ENCODE measurements at places on chromosomes 7 and 10.

- DNase-seq: no peak
Observed at GRCh38 chr7:111732923-111733322, 170.6 kb upstream of the IMMP2L start.

- no peak for DNase-seq
Observed at GRCh38 chr10:62376071-62377025, 2.2 kb downstream of the ZNF365 start.

- peak; percentile 59 for DNase-seq
Observed at GRCh38 chr7:3087243-3087755, 43.6 kb upstream of the CARD11 start.

DNA sequence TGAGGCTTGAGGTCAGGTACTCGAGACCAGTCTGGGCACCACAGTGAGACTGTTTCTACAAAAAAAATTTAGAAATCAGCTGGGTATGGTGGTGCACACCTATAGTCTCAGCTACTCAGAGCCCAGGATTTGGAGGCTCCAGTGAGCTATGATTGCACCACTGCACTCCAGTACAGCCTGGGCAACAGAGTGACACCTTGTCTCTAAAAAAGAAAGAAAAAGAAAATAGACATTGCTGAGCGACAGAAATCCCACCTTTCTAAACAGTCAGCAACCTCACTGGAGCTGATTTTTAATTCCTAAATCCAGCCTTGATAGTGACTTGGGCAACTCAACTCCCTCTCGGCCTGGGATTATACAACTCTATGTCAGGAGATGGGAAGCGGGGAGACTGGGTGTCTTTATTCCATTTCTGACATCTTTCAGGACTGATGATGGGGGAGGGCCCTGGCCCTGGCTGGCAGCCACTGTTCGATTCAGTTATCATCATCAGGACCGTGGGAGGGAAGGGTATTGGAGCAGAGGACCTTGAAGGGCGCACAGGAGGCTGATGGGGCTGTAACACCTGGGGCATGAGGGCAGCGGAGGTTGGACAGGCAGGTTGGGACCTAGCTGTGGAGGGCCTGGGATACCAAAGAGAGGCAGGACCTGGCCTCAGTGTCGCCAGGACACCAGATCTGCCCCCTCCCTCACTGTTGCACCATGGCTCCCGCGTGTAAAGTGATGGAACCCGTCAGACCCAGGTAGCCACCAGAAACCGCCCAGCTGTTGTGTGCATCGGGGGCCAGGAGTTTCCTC is 14.7 kb downstream of the HSPB1 start:
- DNase-seq: no peak

GRCh38 chr10:1638889-1639419 is 98.4 kb downstream of the ADARB2 start:
- no peak for DNase-seq

DNA sequence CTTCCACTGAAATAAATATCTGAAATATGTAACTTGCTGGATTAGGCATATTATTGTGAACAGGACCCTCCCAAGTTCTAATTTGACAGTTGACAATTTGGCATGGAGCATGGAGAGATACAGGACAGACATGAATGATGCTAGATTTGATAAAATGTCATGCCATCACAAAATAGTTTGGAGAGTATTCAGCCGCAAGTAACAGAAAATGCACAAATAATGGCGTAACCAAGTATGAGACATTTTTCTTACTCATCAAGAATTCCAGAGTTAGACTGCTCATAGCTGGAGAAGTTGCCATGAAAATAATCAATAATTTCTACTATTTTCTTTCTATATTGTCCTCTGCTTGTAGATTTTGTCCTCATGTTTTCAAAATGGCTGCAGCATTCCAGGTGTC is 45.5 kb upstream of the GPAM start:
- DNase-seq: peak; percentile 50

GRCh38 chr10:120012131-120012400 is 119.5 kb downstream of the SEC23IP start:
- DNase-seq: no peak

DNA sequence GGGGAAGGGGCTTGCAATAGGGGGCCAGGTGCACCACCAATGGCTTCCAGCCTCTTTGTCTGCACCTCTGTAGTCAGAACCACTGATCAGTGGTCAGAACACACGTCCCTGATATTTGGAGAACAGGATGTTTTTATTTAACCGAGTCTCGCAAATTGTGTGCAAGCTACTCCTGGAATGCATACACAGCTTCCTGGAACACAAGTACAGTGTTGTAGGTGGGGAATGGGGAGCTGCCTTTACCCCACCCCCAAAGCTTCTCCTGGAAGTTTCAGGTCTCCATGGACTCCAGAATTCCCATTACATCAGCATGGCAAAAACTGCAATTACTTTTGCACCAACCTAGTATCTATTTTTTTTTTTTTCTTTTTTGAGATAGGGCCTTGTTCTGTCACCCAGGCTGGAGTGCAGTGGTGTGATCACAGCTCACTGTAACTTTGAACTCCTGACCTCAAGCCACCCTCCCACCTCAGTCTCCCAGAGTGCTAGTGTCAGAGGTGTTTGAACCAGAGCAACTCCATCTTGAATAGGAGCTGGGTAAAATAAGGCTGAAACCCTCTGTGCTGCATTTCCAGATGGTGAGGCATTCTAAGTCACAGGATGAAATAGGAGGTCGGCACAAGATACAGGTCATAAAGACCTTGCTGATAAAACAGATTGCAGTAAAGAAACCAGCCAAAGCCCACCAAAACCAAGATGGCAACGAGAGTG is 374.0 kb downstream of the CALN1 start:
- DNase-seq: no peak

DNA sequence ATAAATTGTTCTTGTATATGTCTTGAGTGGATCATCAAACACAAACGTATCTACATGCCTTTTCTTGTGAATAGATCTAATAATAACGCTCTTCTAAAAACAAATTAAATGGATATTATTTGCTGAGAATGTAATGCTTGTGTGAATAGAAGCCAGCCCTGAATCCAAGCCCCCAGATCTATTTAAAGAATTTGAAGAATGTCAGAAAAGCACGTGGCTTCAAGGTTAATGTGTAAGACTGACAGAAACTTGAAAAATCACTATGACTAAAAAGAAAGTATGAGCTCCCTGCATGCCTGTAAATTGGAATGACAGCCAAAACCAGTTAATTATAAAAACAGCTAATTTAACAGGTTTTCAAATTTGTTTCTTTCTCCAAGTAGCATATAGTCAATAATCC is 43.2 kb upstream of the ATRNL1 start:
- peak; percentile 74 for DNase-seq

DNA sequence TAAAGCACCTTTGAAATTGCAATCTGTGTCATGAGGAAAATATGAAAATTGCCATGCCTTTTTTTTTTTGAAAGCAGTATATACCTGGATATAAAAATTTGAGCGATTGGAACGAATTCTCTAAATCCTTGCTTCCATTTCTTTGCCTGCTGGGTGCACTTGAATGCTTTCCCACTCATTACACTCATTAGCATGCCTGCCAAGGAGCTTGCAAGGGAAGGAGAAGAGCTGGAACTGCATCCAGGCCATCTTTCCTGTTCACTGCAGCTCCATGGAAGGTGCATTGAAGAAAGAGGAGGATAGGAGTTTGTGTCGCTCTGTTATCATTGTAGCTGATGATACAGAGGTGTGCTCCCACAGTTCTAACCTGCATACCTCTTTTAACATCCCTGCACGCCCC is 102.4 kb upstream of the GJD4 start:
- no peak for DNase-seq

GRCh38 chr10:100888957-100889356 is 23.8 kb upstream of the SLF2 start:
- DNase-seq: no peak
